Naive thymus-derived CD8-positive, alpha-beta T cell (primary cell): ENCODE measurements at places on chromosomes 5 and 9. TPM values are rescaled to one million over a fixed set of nuclear protein-coding genes. Genes with fewer than 3 reads are reported as not detected.

Gene SAXO1
- total RNA-seq = 0.38 TPM

Gene PCDHGA12
- total RNA-seq = 0.22 TPM

Gene PROB1
- 0.88 TPM for total RNA-seq

Gene SIGMAR1
- total RNA-seq = 39.8 TPM

Gene PCDHGA7
- 0.33 TPM for total RNA-seq

Gene ZNF622
- total RNA-seq = 34.1 TPM

Gene RORB
- not detected for total RNA-seq

Gene GPR151
- not detected for total RNA-seq

Gene C9orf153
- total RNA-seq = 0.77 TPM

Gene GTF3C5
- 81.2 TPM for total RNA-seq

Gene SLC25A2
- 2.5 TPM for total RNA-seq

Gene OCLN
- 4.7 TPM for total RNA-seq

Gene MAP1B
- total RNA-seq = not detected

Gene PCDHA9
- not detected for total RNA-seq

Gene TAF9
- 61.8 TPM for total RNA-seq

Gene MFAP3
- total RNA-seq = 23.0 TPM

Gene N4BP3
- 7.2 TPM for total RNA-seq

Gene GMCL2
- not detected for total RNA-seq

Gene CNTNAP3B
- total RNA-seq = not detected

Gene PCDHGA6
- total RNA-seq = 0.60 TPM

Gene QRFP
- not detected for total RNA-seq

Gene RNF183
- 0.23 TPM for total RNA-seq

Gene TXNDC8
- total RNA-seq = not detected

Gene FREM1
- not detected for total RNA-seq

Gene TYRP1
- not detected for total RNA-seq

Gene SLC34A3
- total RNA-seq = not detected

Gene GGTA1
- not detected for total RNA-seq

Gene HCN1
- not detected for total RNA-seq

Gene SPATA31E1
- not detected for total RNA-seq

Gene ZNF879
- total RNA-seq = 23.5 TPM

Gene NELFB
- 45.9 TPM for total RNA-seq

Gene INSL6
- total RNA-seq = not detected

Gene CDC42SE2
- 326 TPM for total RNA-seq

Gene ANKRD31
- 2.7 TPM for total RNA-seq

Gene RGS7BP
- total RNA-seq = not detected

Gene EIF4E1B
- not detected for total RNA-seq

Gene ACOT12
- total RNA-seq = not detected
